ENCODE measurements at places on chromosomes 4 and X.

- no peak for DNase-seq
Observed at GRCh38 chrX:110284159-110284558, 33.7 kb downstream of the AMMECR1 start.

DNA sequence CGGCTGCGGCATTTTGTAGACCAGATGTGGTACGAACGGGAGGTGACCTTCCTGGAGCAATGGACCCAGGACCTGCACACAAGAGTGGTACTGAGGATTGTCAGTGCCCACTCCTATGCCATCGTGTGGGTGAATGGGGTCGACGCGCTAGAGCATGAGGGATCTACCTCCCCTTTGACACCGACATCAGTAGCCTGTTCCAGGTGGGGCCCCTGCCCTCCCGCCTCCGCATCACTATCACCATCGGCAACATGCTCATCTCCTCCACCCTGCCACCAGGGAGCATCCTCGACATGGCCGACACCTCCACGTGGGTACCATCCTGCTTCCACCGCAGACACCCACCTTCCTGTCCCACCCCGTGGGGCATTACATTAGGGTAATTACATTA is 46.2 kb downstream of the SMARCA5 start:
- DNase-seq: no peak

GRCh38 chrX:40096395-40097091 is 1.2 kb downstream of the BCOR start:
- peak; percentile 38 for DNase-seq

- DNase-seq: no peak
Observed at GRCh38 chr4:146458594-146458993, 63.1 kb downstream of the SLC10A7 start.

DNA sequence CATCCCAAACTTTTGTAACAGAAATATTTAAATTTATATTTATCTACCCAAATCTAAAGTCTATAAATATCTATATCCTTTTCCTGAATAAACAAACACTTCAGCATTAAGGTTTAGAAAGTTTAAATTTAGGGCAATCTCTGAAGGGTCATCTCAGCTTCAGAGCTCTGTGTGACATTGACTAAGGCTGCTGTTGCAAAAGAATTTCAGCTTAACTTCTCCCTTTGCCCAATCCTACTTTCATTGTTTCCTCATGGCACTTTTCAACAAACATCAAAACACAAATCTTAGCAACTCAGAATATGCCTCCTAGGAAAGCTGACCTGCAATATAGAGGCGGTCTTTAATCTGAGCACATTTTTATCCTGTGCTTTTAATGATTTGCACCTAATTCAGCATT is 79.7 kb upstream of the BANK1 start:
- no peak for DNase-seq

DNA sequence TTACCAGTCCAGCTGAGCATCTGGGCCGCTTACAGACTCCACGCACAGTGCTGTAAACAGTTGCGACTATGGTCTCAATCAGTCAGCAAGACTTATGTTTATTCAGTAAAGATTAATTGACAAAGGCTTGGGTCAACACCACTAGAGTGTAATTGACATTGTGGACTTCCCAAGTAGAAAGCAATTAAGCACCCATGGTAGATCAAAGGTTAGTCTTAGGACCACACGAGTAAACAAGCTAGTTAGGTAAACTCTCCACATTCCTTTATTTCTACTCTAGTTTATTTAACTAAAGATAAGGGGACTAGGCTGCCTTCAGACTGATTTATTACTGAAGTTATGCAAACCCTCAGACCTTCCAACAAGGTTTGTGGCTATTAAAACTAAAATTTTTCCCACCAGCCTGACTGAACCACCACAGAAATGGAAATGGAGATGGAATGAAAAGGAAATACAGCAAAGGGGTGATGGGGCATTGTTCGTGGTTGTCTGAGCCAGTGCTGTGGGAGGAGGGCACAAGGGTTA is 44.2 kb downstream of the MTHFD2L start:
- no peak for DNase-seq

- DNase-seq: no peak
Observed at GRCh38 chr4:15233264-15233597, 194.6 kb upstream of the C1QTNF7 start.

DNA sequence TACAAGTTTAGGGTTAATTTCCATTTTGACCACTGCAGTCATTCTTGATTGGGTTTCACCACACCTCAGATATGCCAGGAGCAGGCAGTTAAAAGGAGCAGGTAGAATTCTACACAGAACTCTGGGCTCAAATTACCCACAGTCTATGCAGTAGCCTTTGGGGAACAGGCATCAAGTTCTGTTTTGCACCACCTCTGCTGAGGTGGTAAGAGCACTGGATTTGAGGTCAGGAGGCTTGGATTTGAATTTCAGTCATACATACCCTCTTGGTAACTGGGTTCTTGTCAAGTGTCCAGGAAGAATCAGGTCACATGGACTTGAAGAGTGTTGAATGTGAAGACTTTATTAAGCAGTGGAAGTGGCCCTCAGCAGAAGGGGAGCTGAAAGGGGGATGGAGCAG is 40.4 kb upstream of the PGK1 start:
- no peak for DNase-seq

- DNase-seq: no peak
Observed at GRCh38 chr4:89496851-89497250, 189.3 kb upstream of the GPRIN3 start.

- DNase-seq: no peak
Observed at GRCh38 chrX:94361241-94361640, 687.2 kb downstream of the FAM133A start.

DNA sequence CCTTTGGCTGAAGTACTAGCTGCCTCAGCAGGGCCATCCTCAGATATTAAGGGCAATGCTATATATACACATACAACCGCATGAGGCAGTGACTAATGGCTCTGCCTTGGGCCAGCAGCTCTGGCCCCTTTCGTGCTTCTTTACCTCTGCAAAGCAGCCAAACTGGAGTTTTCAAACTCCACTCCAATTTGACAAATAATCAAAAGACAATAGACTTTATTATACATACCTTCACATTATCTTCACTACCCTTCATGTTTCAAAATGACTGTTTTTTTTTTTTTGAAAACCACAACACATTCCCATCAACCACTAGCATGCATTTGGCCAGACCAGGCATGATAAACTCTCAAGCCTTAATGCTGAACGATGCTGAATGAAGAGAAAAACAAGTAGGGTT is 187.7 kb downstream of the ENOX2 start:
- DNase-seq: no peak

DNA sequence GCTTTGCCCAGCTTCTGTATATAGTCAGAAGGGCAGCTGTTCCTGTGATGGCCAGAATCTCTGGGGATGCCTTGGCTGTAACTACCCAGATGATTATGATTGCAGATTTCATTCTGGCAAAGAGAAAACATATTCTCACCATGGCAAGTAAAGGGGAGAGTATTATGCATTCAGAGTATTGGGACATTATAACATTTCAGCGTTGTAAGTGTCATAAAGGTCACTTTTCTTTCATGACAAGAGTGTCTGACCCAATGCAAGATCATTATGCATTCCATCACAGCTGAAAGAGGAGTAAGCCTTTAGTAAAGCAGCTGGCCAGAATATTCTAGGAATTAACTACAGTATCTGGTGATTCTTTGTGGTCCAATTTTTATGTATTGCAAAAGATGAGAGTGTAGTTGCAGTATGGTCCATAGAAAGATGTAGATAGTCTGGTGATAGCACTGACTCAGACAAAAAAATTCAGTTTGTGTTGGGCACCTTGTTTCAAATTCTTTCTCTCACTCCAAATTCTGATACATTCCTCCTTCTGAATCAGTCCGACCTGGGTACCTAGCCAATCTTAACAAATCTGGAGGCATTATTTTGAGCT is 2366.3 kb downstream of the PCDH7 start:
- DNase-seq: no peak

DNA sequence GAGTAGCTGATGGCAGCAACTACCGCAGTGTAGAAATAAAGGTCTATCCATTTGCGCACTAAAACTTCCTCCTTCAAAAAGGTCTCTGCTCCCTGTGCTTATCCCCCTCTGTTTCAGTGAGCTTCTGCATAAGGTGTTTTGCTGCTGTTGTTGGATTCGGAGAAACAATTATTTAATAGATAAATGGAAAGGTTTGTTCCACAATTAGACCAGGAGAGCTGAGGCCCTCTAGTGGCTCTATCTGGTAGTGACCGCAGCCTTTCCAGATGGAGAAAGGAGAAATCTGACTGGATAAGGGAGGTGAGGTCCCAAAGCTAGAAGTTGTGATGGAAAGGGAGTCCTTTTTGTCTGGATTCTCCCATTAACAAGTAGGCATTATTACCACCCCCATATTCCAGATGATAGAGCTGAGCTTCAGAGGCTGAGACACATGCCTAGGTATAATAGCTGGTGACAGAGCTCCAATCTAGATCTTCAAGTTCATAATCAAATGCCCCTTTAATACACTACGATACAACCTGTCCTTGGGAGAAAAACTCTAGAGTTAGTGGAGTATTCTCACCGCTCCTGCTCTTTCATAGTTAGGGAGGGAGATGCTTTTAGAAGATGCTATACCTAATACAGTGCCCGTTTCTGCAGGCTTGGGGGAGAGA is 5.1 kb upstream of the GABRQ start:
- no peak for DNase-seq

GRCh38 chrX:112852851-112853250 is 12.2 kb upstream of the AMOT start:
- DNase-seq: no peak

- no peak for DNase-seq
Observed at GRCh38 chrX:136963973-136964372, 69.8 kb downstream of the GPR101 start.

DNA sequence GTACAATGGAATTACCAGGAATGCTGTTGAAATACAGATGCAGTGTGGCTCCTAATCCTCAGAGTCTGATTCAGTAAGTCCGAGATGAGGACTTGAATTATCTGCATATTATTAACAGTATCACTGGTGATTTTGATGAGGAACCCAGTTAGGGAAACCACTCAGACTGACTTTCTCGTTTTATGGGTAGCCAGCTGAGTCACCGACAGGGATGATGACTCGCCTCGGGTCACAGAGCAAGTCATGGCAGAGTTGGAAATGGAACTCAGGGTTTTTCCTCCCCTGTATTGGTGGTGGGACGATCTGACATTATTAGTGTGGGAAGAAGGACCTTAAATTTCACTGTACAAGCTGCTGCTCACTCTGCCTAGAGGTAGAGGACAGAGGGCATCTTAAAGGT is 51.3 kb downstream of the RTL9 start:
- DNase-seq: no peak

- DNase-seq: no peak
Observed at GRCh38 chrX:9611436-9612145, 146.7 kb downstream of the TBL1X start.

DNA sequence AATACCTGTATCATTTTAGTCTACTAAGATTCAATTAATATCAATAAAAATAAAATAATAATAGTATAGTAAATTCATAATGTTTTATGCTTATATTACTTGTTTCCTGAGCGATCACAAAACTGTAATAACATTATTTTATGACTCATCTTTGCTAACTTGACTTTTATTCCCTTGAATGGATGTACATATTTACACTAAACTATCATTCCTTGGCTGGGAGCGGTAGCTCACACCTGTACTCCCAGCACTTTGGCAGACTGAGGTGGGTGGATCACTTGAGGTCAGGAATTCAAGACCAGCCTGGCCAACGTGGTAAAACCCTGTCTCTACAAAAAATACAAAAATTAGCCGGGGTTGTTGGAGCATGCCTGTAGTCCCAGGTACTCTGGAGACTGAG is 104.0 kb upstream of the SLC34A2 start:
- no peak for DNase-seq

DNA sequence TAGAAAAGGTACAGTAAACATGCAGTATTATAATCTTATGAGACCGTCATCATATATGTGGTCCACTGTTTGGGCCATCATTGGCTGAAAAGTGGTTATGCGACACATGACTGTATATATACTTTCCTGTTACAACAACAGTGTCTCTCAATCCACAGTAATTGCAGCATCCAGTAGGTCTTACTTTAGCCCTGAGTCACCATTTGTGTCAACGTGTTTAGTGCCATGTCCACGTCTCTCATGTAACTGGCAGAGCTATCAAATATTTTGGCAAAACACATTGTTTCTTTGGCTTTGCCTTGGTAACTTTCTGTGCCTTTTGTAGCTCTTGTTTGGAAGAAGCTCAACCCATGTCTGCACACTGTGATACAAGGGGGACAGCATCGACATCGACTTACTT is 73.8 kb downstream of the CD38 start:
- no peak for DNase-seq

DNA sequence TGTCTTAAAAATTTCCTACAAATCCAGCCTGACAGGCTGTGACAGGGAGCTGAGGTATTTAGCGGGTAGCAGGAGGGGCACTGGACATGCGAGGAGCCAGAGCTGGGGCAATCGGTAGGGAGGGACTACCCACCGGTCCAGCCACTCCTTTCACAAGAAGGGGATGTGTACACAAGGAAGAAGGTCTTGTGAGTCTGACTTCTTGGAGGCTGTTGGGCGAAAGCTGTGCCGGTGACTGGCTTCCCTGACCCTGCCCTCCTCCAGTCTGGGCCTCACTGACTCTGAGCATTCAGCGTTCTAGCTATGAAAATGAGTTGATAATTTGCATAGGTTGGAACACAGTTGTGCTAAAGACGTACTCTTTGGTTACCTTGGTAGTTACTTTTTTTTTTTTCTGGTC is 12.7 kb upstream of the CXCL8 start:
- DNase-seq: no peak

GRCh38 chrX:34866646-34867045 is 76.0 kb upstream of the FAM47B start:
- no peak for DNase-seq

- DNase-seq: no peak
Observed at GRCh38 chrX:68133181-68133580, 300.1 kb downstream of the OPHN1 start.

- no peak for DNase-seq
Observed at GRCh38 chr4:3680656-3681055, 85.5 kb upstream of the ADRA2C start.

- no peak for DNase-seq
Observed at GRCh38 chrX:119784747-119785446, 6.5 kb downstream of the RPL39 start.

DNA sequence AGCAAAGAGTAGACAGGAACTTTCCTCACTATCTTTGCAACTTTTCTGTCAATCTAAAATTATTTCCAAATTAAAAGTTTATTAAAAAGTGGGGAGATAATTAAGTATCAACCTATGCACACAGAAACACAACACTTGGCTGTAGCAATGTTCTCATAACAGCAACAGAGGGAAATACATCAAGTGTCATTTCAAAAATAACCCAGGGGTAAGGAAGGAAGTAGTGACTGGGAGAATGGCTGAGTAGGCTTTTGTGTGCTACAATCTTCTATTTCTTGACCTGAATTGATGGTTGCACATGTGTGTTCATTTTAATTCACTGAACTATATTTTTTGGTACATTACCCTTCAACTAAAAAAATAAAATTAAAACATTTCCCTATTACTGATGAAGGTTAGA is 67.5 kb downstream of the ABCG2 start:
- DNase-seq: no peak

- no peak for DNase-seq
Observed at GRCh38 chrX:129790146-129790545, 10.4 kb downstream of the SASH3 start.

DNA sequence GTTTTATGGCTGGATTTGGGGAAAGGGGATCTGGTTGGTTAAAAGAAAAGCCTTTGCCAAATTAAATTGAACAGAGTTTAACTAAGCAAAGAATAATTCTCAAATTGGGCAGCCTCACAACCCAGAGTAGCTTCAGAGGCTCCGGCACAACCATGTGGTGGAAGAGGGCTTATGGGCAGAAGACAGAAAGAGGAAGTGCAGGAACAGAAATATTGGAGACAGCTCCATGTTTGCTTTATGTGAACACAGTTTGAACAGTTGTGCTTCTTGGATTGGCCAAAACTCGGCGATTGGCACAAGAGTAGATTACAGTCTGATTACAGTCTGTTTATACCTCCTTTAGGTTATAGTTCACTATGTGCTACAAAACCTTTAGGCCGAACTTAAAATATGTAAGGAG is 562.7 kb downstream of the TRIML1 start:
- no peak for DNase-seq

Data from stimulated activated CD4-positive, alpha-beta T cell treated with anti-CD3 and anti-CD28 coated beads, Interleukin-1b, Interleukin-23, amount 100 ng/mL, for 1 hour (primary cell).